IMR-90 (cell line): ENCODE measurements at places on chromosomes 6 and 20. TPM values are rescaled to one million over a fixed set of nuclear protein-coding genes. Genes with fewer than 3 reads are reported as not detected.
A peak's percentile ranks its signal among the peaks of the same experiment; 100 is the strongest.

DNA sequence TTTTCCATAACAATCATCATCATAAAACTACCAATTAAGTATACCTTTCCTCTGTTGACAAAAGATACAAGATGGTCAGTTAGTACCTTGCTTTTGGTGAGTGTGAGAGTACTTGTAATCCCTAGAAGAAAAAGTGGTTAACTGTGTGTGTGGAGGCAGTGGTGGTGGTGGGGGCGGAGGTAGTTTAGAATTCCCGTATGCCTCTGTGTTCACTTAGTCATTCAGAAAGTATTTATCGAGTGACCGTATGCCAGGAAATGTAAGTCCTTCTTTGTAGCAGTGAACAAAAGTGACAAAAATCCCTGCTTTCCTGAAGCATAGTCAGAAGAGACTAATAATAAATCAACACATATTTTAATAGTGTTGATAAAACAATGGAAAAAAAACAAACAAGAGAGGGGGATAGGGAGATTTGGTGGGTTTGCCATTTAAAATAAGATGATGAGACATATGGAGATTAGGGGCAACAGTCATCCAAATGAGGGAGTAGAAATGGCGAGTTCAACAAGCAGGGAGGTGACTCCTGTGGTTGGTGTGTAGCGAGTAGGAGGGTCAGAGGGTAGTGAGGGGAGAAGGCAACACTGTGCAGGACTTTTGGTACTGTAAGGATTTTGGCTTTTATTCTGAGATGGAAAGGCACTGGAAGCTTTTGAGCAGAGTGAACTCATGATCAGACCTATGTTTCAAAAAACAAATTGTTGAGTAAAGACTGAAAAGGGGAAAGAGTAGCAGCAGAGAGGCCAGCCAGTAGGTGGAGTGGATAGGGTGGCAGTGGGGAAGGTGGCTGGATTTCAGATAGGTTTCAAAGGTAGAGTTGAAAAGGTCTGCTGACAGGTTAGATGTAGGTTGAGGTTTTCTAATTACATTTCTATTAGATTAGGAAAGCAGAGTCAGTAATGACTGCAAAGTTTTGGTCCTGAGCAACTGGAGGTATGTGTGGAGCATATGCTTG, 40.3 kb upstream of the SIM1 start:
- peak; percentile 89 for DNase-seq

GRCh38 chr6:107692351-107692750, 131.8 kb downstream of the SCML4 start:
- peak; percentile 92 for DNase-seq

DNA sequence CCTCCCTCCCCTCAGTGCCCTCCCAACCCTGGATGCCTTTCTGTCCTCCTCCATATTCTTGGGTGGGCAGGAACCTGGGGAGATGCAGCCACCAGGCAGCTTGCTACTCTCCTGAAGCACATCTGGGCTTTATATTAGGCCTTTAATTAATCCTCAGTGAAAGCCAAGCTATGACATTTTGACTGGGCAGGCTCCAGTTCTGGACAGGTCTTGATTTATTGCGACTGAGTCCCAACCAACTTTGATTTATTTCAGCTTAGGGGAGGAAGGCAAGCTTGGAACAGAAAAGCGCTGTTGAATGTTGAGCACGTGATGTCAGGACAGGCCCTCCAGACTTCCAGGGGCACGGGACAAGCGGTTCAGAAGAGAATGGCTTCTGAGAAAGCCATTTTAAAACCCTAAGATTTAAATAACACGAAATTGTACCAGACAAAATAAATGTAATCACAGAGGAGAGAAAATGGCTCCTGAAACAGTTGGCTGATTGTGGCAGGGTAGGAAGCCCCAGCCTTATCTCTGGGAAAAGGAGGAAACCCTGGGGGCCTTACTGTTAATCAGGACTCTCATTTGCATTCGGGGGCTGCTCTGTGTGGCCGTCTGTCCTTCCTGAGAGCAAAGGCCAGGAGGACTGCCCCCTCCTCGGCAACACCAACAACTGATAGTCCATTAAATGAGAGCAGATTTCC, 294.2 kb downstream of the FOXC1 start:
- DNase-seq: no peak

GRCh38 chr6:111731456-111732195, 125.9 kb upstream of the TRAF3IP2 start:
- DNase-seq: peak; percentile 6

- DNase-seq: no peak
Measured at GRCh38 chr20:42895020-42895419, 294.7 kb downstream of the PTPRT start.

DNA sequence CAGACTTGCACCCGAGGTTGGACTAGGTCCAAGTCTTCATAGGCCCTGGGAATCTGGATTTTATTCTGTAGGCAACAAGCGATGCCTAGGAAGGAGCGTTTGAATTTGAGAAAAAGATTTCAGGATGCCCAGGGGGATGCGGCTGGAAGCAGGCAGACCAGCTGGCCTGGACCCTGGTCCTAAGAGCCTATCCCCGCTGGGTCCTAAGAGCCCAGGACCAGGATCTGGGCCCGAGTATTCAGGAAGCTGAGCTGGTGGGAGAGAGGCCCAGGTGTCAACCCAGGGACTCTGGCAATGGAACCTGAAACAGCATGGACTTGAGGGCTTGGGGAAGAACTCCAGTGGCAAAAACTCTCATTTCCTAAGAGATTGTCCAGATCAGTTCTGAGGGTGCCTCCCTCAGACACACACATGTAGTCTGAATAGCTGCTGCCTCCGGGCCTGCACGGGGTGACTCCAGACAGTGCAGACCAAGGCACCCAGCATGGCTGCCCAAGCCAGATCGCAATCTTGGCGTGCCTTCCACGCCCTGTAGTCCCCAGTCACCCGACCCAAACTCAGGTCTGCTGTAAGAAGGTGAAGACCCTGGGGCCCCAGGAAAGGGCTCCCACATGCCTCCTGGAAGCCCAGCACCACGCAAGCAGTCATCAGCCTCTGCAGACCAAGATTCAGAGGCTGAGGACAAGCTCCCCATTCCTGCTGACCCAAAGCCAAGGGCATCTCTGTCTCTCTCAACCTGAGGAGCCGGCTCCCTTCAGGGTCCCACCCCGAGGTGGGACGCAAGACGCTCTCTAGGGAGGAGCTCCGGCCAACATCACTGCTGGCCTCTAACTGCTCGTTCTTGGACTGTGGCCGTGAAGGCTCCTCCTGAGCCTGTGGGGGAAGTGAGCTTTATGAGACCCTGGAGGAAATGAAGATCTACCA, 34.4 kb downstream of the RRBP1 start:
- DNase-seq: no peak

- DNase-seq: peak; percentile 71
Measured at GRCh38 chr6:157669747-157670216, 153.3 kb upstream of the SNX9 start.

- peak; percentile 73 for DNase-seq
Measured at GRCh38 chr20:6051505-6051904, 2.4 kb downstream of the LRRN4 start.

DNA sequence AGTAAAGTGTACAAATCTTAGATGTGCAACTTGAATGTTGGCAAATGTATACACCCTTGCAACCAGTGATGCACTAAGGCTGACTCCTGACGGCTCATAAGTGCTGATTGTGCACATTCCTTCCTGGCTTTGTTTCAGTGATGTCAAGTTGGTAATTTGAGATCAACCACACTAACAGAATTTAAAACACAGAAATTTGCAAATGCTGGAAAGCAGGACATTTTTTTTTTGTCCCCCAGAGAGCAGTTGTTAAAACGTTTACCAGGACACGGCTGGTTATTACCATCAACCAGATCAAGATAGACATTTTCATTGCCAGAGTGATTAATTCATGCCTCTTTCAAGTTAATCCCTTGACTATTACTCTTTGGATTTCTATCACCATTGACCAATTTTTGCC, 735.6 kb downstream of the RFPL4B start:
- DNase-seq: peak; percentile 69

- peak; percentile 72 for DNase-seq
Measured at GRCh38 chr6:56729719-56730118, 87.0 kb upstream of the DST start.

DNA sequence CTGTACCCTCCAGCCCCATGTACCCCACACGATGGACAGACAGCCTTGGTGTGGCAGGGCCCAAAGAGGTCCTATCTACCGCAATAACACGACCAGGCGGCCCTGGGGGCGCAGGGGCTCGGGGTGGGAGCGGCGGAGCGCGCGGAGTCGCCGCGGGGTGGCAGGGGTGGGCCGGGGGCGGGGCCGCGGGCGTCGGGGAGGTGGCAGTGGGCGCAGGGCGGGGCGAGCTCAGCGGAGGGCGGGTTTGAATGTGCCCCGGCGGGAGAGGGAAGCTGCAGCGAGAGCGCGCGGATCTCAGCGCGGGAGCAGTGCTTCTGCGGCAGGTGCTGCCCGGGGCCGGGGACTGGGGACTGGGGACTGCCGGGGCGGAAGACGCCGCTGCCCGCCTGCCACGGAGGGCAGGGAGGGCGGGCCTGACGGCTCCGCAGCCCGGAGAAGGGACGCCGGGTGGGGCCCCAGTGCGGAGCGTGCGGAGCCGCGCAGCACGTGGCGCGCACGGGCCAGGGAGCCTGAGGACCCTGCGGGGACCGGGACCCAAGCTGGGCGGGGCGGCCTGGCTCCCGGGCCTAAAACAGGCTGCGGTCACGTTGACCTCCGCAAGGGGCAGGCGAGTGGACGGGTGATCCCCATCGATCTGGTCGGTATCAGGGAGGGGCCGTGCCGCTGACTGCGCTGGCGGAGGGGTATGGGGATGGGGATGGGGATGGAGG, at the start of gene SLC29A1:
Gene SLC29A1 (plus strand): TSS at position 277 of the 710 bp plus-strand sequence. CDS start 3,719 bp downstream, outside the sequence.
- peak; percentile 28 for DNase-seq

- DNase-seq: no peak
Measured at GRCh38 chr6:29663300-29664042, 6.6 kb downstream of the MOG start.

DNA sequence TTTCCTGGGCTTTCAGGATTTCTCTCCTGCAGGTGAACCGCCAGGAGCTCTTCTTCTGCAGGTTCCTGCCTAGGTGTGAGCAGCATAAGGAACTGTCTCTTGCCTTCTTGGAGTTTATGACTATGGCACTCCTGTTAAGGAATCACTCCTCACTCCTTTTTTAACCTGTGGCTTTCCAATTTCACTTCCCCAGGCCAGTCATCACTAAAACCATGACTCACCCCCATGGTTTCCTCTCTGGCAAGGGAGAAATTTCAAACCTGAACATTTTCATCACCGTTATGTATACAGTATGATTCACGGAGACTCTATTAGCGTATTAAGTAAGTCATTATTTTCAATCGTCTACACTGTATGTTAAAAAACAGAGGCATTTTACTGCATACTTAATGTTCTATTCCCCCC, 78.2 kb upstream of the ARID1B start:
- peak; percentile 91 for DNase-seq

- no peak for DNase-seq
Measured at GRCh38 chr6:133743621-133744020, 145.3 kb upstream of the TCF21 start.

GRCh38 chr6:134060491-134061106, 8.2 kb upstream of the SLC2A12 start:
- DNase-seq: peak; percentile 79

DNA sequence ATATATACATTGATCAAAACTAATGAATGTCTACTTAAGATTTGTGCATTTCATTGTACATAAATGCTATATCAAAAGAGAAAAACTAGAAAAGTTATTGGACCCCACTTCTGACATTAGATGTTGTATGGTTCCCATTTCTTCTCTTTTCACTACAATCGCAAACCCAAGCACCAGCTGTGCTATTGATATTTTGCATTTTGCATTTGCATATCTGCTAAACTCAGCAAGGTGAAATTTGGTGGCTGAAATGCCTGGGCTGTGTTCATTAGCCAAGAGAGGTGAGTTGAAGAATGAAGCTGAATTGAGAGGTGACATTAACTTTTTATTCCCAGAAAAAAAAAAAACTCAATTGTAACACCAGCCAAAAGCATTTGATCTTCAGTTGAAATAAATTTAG, 232.1 kb upstream of the TENT5A start:
- no peak for DNase-seq

DNA sequence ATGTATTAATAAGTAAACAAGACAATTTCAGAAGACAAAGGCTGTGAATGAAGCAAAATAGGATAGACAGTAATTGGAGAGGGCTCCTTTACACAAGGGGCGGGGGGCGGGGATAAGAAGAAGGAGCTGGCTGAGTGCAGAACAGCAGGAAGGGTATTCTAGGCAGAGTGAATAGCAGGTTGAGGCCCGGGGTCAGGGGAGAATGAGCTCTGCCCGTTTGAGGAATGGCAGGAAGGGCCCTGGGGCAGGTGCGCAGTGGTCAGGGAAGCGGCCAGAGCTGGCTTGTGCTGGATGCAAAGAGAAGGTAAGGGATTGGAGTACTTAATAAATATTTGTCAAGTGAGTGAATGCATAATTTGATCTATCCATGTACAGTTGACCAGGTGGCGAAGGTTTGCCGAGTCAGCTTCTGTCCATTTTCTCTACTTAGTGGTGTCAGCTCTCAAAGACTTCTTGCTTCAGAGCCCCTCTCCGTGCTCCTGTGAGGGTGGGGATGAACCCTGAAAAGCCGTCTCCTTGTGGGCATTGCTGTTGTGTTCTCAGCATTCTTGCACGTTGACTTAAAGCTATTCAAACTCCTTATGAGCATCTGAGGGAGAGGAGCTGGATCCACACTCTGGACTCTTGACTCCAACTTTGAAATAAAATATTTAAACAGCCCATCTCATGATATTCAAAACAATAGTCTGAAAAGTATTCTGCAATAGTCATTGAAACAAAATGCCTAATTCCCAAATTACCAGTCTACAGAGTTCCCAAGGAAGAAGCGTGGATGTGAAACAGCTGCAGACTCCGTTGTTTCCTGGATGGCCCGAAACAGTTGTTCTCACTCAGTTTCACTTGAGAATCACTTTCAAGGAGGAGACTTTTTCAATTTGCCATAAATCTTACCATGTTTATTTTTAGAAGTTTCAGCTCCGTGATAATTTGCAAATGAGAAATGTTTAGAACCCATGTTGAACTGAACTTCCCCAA, 105.1 kb downstream of the EDN3 start:
- no peak for DNase-seq

- no peak for DNase-seq
Measured at GRCh38 chr20:58558486-58559367, 43.5 kb upstream of the APCDD1L start.

The OR2H2 gene
- total RNA-seq: not detected in 2 replicates

The MED23 gene
- total RNA-seq: 38.3 and 40.7 TPM in 2 replicates

The HFE gene
- total RNA-seq: 13.6 and 14.9 TPM in 2 replicates

The SEL1L2 gene
- not detected in 2 replicates for total RNA-seq

The NSFL1C gene
- total RNA-seq: 40.3 and 41.1 TPM in 2 replicates

The TNNC2 gene
- total RNA-seq: 0.28 TPM in 1 of 2 replicates, not detected in the other
